ENCODE measurements at places on chromosomes 6 and 20.

DNA sequence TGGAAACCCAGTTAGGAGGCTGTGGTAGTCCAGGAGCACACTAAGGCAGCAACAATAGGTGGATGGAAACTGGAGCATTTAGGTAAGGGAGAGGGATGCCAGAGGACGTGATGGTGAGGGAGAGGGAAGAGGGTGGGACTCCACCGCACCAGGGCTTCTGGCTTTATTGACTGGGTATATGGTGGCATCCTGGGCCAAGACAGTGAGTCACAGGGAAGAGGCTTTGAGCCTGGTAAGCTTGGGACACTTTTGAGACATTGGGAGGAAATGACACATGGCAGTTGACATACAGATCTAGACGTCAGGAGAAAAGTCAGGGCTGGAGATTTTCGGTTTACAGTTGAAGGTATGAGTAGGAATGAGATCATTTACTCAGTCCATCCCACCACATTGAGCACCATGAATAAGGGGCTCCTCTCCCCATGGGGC is 14.9 kb downstream of the NT5E start:
- no peak for DNase-seq

GRCh38 chr6:153790876-153791473 is 248.1 kb upstream of the OPRM1 start:
- DNase-seq, result peak; percentile 15

GRCh38 chr6:70717038-70717801 is 49.5 kb downstream of the SMAP1 start:
- DNase-seq, result no peak

DNA sequence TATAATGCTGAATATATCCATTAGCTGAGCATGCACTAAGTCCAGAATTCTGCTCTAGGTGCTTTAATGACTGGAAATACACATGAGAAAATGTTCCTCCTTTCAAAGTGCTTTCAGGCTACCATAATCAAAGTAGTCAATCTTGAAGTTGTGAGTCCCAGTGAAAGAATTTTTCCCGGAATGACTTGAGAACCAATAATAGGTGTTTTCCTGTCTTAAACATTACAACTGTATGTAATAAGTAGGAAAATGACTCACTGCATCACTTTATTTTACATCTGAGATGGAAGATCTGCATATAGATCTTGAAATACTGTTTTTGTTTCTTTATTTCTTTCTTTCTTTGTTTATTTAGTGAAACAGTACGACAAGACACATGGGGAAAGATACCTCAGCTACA is 437.4 kb upstream of the JAG1 start:
- DNase-seq, result no peak

GRCh38 chr6:63785006-63785405 is 149.4 kb downstream of the PHF3 start:
- no peak for DNase-seq

- peak; percentile 27 for DNase-seq
These were observed 743 bp downstream of the CMTR1 start for GRCh38 chr6:37433657-37434271.

DNA sequence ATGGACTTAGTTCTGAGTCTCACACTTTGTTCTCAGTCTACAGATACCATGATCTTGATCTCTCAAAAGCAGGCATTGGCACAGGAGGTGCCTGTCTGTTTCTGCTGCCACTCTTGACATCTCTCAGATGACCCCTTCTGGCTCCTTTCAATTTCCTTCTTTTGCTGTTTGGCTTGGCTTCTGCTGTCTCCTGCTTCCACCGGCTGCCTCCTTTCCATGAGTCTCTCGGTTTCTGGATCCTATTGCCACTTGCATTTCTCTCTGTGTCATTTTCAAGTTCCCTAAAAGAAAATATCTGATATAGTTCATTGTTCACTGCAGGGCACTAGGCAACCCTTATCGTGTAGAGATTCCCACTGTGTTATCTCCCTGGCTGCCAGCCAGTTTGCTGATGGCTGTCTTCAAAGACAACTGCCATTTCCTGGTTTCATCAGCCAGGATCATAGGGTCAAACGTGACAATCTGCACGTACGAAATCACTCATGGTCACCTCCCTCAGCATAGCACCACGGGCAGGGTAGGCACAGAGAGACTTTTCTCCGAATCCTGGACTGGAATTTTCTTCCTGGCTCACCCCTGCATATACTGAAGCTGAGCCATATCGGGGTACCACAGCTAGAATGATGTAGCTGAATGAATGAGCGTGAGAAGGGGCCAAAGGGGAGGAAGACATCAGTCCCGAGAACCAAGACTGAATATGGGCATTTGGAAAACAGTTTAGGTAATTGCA is 144.6 kb upstream of the TMEM170B start:
- DNase-seq, result peak; percentile 20

All from body of pancreas (tissue), 4 donors.